Stimulated activated CD4-positive, alpha-beta T cell treated with anti-CD3 and anti-CD28 coated beads, TNF-alpha, amount 100 ng/mL, for 24 hours (primary cell): ENCODE measurements at places on chromosomes 12 and 14.

GRCh38 chr12:115817389-115817788 lies 460.1 kb downstream of the MED13L start:
- no peak for DNase-seq

GRCh38 chr12:15629108-15629507 lies 160.1 kb downstream of the EPS8 start:
- DNase-seq: no peak

DNA sequence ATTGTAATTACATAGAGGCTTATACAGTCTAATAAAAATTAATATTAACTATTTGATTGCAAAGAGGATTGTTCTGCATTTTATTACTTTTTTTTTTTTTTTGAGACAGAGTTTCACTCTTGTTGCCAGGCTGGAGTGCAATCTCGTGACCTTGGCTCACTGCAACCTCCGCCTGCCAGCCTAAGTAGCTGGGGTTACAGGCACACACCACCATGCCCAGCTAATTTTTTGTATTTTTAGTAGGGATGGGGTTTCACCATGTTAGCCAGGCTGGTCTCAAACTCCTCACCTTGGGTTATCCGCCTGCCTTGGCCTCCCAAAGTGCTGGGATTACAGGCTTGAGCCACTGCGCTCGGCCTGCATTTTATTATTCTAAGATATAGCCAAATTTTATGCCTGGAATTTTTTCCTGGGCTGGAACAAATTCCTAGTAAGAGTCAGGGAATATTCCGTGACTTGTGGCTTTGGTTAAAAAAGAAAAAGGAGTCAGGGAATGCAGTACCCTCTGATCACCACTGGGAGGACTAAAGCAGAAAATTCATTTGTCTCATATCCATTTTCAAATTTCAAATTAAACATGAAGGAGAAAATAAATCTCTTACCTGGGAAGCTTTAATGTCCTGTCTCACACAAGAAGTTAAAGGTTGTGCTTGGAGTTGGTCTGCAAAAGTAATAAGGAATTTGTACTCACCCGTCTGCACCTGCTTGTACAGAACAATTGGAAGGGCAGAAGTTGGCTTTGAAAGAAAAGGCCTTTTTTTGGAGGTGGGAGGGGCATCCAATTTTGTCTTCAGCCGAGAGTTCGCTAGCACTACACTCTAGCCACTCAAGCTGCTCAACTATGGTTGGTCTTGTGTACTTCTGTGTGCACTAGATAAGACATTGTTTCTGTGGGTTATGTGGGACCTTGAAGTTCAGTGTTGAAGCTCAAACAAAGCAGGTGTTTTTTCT lies 8.7 kb downstream of the MARK3 start:
- DNase-seq: no peak

GRCh38 chr14:91327250-91327595 lies 82.7 kb upstream of the GPR68 start:
- no peak for DNase-seq

DNA sequence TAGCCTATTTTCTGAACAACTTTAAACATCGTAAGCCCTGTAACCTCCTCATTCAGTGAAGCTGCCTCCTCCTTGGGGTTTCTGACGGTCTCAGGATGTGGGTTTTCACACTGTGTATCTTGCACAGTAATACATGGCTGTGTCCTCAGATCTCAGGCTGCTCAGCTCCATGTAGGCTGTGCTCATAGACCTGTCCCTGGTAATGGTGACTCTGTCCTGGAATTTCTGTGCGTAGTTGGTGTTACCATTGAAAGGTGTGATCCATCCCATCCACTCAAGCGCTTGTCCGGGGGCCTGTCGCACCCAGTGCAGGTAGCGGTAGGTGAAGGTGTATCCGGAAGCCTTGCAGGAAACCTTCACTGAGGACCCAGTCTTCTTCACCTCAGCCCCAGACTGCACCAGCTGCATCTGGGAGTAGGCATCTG lies 980.5 kb downstream of the TMEM121 start:
- no peak for DNase-seq

GRCh38 chr12:97216848-97217247 lies 245.8 kb upstream of the RMST start:
- no peak for DNase-seq

- no peak for DNase-seq
Measured at GRCh38 chr12:111757361-111758119, 9.2 kb upstream of the ALDH2 start.

DNA sequence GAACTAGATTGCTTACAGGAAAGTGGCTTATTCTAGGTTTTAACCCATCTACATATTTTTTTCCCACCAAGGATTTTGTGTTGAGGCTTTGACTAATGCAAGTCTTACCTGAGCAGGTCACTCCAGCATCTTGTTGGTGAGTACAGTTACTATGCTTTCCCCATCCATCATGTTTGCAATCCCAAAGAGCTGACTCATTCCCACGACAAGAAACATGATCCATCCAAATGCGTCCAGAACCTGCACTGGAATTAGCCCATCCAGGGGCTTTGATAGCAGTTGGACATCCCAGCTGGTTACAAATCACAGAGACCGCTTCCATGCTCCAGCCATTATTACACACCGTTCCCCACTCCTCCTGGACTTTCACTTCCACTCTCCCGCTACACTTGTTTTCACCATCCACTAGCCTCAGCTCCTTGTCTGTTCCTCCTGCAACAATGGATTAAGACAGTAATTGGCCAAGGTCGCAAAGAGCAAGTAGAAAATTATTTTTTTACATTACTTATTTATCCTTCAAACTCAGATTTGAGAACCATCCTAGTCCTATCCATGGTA lies 2.5 kb downstream of the CD163 start:
- no peak for DNase-seq

- no peak for DNase-seq
Measured at GRCh38 chr14:20341646-20342045, 1.8 kb upstream of the PARP2 start.

- DNase-seq: no peak
Measured at GRCh38 chr12:103441437-103442181, 54.2 kb downstream of the C12orf42 start.

- DNase-seq: no peak
Measured at GRCh38 chr12:103705927-103706326, 118.9 kb downstream of the STAB2 start.

DNA sequence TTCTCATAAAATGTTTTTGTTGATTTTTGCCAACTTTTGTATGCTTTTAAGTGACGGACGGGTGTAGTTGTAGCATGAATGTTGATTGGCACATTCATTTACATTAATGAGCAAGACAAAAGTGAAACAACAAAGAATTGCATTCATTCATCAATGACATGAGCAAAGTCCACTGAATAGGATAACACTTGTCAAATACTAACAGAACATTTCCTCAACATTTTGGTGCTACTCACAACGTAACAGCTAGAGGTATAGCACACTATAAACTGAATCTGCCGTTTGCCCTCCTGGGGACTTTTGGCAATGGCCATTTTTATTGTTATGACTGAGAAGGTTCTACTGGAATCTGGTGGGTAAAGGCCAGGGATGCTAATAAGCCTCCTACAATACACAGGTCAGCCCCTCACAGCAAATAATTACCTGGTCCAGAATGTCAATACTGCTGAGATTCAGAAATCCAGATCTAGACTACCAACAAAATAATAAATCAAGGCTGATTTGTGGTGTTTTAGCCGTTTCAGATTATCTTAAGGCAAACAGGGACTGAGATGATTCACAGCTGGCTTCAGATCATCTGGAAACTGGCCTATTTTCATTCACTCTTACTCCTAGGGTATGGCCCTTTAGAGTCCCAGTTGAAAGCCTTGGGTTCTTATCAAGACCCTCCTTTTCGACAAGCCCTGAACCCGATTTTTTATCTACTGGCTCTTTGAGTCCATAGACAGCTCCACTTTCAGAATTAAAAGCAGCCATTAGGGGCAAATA lies 22.5 kb upstream of the CDKN3 start:
- DNase-seq: no peak

GRCh38 chr12:63276537-63277365 lies 125.8 kb upstream of the AVPR1A start:
- no peak for DNase-seq

- DNase-seq: no peak
Measured at GRCh38 chr12:3398196-3398789, 92.7 kb upstream of the PRMT8 start.

GRCh38 chr12:47652521-47653234 lies 53.2 kb downstream of the RPAP3 start:
- no peak for DNase-seq

GRCh38 chr12:108685469-108686260 lies 45.7 kb downstream of the CORO1C start:
- no peak for DNase-seq
